Endothelial cell (in vitro differentiated cells): ENCODE measurements at places on chromosomes 4 and X.

DNA sequence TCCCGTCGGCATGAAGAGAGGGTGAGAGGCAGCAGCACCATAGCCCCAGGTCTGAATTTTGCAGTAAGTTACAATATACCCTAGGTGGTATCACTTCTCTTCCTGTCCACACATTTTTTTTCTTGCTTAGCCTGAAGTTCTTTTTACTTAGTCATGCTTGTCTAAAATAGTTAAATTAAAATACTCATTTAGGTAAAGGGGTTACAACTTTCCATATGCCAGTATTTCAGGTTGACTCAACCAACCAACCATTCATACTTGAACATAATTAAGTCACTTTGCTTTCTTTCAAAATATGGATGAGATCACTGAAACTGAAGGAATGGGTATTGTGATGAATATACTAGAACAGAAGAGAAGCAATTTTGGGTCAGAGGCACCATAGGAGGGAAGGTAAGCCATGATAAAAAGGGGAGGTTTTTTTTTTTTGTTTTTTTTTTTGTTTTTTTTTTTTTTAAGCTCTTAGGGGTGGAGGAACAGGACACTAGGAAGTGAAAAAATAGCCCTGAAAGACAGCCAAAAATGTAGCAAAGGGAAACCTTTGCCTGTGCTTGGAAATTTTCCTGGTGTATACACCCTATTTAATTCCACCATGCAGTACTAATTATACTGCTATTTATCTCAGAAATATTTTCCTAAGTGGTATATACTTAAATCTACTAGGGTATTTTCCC is 41.8 kb downstream of the RPS6KA3 start:
- DNase-seq = no peak

GRCh38 chrX:638482-639131 is 8.0 kb downstream of the SHOX start:
- no peak for DNase-seq

DNA sequence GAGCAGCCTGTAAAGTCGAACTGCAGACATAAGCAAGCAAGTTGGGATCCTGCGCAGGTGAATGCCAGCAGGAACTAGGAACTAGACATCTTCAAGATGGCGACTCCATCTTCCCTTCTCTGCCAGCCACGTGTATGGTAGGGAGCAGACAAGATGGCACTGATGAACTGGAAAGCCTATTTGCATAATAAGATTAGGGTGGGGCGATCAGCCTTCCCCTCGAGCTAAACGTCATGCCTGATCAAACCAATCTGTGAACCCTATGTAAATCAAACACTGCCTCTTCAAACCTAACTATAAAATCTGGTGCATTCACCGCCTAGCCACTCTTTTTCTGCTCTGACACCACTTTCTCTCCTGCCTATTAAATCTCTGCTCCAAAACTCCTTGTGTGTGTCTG is 28.1 kb upstream of the LGI2 start:
- DNase-seq = no peak

GRCh38 chrX:46575991-46576392 is 2.4 kb downstream of the CHST7 start:
- peak; percentile 12 for DNase-seq

- no peak for DNase-seq
Observed at GRCh38 chr4:5799406-5799805, 88.4 kb downstream of the EVC start.

- DNase-seq = no peak
Observed at GRCh38 chr4:122739174-122739573, 6.7 kb downstream of the BBS12 start.

- no peak for DNase-seq
Observed at GRCh38 chr4:99720206-99720605, 62.6 kb upstream of the C4orf54 start.

- DNase-seq = no peak
Observed at GRCh38 chr4:10741961-10742699, 57.6 kb upstream of the CLNK start.

DNA sequence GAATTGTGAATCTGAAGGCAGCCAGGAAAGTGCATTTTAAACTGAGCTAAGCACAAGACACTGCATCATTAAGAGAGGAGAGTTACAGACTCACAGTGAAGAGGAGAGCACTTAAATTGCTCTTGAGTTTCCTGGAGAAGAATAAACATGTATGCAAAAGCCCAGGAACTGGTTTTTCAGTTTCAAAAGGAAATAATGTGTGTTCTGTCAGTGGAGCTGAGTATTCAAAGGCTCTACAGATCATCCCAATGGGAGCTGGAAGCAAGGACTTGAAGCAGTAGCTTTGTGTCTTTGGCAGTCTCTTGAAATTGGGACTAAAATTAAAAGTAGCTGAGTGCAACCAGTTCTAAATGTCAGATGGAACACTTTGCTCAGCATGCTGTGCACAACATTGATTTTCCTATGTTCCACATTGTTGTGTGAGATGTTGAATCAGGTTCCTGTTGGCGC is 147.5 kb upstream of the ANK2 start:
- no peak for DNase-seq

DNA sequence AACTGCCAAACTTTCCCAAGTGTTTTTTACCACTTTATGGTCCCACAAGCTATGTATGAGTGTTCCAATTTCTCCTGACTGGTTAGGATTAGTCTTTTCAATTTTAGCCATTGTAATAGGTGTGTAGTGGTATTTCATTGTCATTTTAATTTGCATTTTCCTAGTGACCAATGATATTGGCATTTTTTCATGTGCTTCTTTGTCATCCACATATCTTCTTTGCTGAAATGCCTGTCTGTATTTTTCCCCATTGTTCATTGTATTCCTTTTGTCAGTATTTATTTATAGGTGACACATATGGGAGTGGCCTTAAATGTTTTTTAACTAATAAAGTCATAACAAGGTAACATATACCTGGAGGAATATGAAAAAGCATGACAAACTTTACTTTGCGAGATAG is 9.2 kb upstream of the UBE2D3 start:
- no peak for DNase-seq

DNA sequence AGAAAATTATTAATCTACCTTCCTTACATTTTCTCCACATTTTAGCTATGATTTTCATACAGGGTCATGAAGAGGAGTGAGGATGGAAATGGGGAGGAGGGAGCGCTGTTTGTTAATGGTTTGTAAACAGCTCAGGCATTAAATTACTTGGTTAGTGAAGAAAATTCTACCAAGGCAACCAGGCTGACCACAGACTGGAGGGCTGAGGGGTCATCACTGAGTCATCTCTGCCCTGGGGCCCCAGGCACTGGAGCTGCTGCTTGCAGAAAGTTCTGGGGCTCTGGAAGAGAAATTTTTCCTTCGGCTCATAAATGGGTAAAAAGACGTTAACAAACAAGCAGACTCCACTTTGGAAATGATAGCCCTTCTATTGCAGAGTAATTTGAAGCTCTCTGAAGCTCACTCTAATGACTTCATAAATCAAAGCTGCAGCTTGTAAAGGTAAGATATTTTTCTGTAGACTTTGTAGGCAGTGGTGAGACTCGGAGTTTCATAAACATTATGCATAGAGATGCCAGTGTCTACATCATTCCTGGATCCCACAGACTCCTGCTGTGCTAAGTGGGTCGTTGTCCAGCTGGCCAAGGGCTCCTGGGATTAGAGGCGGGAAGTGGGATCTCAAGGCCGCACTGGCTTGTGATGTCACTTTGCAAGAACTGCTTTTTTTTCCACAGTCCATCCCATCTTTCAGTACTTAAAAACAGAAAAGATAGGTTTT is 159.6 kb downstream of the PTTG2 start:
- DNase-seq = no peak

GRCh38 chr4:179597301-179597700 is 2155.1 kb upstream of the AGA start:
- no peak for DNase-seq

- DNase-seq = no peak
Observed at GRCh38 chr4:15521442-15522039, 51.9 kb downstream of the CC2D2A start.

DNA sequence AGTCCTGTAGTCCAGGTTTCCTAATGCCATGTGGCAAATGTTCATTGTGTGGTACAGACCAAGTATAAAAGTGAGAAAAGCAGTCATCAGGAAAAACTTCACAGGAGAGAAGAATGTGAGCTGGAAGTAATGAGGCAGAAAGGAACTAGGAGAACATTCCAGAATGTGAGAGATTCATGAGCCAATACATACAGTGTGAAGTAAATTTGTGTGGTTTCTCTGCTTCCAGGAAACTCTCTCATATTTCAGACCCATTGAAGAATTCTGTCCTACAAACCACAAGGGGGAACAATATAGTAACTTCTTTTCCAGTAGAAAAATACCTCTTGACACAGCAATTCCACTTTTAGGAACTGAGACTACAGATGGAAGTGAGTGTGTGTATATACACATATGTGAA is 136.5 kb downstream of the RNF150 start:
- no peak for DNase-seq

DNA sequence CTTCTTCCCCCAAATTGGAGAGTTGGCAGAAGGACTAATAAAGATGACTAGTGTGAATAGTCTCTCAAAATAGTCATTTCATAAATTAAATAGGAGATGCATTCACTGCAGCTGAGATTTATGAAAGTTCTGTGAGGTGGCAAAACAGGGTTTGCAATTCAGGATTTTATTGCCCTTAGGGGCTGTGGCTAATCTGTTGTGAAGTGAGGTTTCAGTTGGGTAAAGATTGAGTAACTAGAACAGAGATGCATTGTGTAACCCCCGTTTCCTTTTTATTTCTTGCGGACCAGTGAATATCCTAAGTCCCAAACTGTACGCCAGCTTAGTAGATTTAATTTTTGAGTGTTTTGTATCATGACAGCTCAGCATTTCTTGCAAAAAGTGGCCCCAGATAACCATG is 16.2 kb upstream of the SCRG1 start:
- no peak for DNase-seq

DNA sequence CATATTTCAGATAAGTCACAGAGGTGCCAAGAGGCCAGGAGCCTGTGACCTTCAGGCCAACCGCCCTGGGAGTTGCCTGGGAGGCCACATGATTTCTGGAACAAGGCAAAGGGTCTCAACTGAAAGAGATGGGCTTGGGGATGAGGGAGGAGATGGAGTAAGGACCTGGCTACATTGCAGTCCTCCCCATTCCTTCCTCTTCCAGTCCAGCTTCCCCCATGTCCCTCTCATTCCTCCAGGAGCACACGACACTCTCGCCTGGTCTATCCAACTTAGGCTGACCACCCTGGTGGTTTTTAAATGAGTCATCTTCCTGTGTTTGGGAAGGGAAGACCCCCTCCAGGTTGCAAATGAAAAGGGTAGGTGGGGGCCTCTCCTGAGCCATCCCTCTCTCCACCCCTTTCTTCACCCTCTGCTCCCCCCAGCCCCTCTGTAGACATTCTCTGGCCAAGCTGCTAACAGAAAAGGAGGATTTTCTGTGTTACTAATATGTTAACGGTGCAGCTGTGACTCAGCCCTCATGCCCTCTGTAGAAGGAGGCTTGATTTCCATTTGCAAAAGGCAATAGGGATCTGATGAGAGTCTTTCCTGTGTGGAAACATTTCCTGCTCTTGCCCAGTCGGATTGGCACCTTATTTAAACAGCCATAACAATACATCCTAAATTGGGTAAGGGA is 79.2 kb downstream of the RTL5 start:
- no peak for DNase-seq

GRCh38 chrX:130631011-130631410 is 229.2 kb downstream of the RBMX2 start:
- DNase-seq = no peak

- no peak for DNase-seq
Observed at GRCh38 chr4:154005171-154005520, 216.3 kb upstream of the SFRP2 start.

- DNase-seq = no peak
Observed at GRCh38 chr4:176313596-176314336, 6.0 kb upstream of the SPCS3 start.

DNA sequence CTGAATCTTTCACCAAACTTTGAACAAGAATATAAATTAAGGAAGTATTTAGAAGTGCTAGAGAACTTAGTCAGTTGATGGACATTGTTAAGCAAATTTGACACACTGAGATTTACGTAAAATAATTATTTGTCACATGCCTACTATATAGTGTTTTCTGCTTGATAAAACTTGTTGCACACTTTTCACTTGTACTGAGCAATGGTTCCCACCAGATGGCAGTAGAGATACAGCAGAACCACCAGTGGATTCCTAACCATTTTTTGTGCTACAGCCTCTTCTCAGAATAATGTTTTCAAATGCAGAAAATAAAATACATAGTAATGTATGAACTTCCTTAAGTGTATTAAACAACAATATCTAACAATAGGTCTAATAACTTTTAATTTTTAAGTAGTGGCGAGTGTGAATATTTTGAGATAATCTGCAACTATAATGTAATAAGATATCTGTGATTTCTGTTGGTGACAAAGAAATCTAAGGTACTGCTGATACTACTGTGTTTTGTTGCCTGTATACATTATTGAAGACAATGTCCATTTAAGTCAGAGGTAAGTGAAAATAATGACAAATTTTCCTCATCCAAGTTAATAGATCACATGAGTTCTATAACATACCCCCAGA is 81.2 kb downstream of the APOOL start:
- peak; percentile 5 for DNase-seq

DNA sequence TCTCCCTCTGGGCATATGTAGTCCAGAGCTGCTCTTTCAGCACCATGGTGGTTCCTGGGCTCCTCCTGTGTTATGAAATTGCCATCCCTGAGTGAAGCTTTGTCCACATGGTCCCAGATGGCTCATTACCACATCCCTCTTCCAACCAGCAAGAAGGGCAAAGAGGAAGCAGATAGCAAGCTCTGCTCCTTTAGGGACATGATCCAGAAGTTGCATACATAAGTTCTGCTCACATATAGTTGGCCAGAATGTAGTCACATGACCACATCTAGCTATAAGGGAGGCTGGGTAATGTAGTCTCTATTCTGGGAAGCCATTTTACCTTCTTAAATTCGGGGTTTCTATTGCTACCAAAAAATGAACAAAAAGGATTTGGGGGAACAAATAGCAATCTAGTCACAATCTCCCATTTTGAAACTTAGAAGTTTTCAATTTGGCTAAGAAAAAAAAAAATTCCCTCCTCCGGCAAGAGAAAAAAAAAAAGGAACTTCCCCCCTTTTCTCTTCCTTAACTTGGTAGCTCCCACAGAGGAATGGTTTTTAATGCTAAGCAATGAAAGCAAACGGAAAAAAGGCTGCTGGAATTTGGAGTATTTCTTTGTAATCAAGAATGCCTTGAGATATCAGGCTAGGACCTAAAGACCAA is 88.2 kb upstream of the USP9X start:
- DNase-seq = no peak

DNA sequence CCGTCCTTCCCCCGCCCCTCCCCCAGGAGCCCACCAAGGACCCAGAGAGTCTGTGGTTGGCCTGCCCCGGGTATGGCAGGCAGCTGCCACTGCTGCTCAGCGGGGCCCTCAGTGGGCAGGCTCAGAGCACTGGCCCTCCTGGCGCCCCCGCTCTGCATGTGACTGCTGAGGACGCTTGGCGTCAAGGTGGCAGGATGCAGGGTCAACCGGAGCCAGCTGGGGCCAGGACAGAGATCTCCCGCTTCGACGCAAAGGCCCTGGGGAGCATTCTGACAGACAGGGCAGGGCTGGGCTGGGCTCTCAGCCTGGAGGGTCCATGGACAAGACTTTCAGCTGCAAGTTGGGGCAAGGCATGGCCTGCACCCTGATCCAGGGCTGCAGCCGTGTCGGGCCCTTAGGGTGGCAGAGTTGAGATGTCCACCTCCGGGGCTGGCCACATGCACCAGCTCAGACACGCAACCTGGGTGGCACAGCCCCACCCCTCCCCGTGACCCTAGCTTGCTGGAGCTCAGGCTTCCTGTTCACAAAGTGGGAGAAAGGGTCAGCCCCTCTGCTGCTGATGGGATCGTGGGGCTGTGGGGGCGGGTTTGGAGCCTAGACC is 30.3 kb downstream of the LRPAP1 start:
- no peak for DNase-seq

GRCh38 chr4:78477276-78477675 is 74.3 kb upstream of the ANXA3 start:
- DNase-seq = no peak

- DNase-seq = no peak
Observed at GRCh38 chr4:74934888-74935287, 2.0 kb downstream of the PARM1 start.
